ENCODE measurements at places on chromosomes 1 and 21.

- no peak for DNase-seq
Observed at GRCh38 chr21:36563341-36563926, 83.5 kb upstream of the CLDN14 start.

- DNase-seq: peak; percentile 33
Observed at GRCh38 chr1:100353988-100354387, 1.7 kb downstream of the CDC14A start.

DNA sequence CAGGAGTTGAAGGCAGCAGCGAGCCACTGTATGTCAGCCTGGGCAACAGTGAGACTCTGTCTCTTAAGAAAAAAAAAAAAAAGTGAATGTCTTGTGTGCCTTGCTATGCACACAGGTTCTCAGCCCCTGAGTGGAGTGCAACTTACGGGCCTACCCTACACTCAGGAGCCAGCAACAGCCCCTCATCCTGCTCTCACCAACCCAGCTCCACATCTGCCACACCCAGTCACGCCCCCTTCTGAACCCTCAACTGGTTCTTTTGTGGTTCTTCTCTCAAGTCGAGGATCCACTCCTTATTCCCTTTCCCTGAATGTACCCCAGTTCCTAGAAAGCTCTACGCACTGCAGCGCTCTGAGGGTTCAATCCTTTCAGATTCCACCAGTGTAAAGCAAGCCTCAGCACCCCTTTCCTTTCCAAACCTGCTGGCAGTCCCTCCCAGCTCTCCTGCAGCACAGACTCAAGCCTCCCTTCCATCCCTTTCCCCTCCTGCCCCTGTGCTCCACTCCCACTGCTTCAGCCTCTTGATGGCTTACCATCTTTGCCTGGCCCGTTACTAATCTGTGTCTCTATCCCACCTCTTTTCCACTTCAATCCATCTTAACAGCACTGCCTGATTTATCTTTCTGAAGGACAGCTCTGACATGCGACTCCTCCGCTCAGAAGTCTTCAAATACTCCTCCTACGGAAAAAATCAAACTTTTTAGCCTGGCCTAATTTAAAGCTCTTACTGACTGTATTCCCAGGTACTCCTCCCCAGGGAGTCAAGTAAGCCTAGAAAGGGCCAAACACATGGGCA lies 38.1 kb downstream of the GNB1 start:
- no peak for DNase-seq

DNA sequence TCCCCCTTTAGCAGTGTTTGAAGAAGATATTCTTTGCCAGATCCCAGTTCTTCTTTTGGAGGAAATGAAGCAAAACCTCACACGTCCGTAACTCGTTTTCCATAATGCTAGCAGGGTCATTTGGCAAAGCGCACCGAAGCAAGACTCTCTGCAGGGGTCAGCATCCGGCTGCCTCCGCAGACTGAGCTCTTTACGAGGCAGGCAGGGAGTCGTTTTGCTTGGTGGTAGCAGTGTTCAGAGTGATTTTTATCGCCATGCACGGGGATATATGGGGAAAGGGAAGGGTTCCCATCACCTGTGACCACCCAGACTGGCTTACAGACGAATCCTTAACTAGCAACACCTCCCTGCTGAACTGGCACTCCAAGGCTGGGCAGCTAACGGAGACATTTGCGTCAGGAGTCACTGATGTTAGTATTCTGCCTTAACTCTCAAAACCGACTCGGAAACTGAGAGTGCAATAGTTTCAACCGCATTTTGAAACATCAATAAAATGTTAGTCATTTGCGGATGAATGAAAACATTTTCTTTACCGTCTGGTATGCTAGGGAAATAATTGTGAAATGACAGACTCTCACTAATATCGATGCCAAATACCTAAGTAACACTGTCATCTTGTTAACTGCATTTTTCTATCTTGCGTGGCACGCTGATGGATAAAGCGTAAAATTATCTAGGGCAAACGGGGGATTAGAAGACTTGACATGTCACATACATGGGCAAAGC lies 2.2 kb upstream of the NEGR1 start:
- no peak for DNase-seq

GRCh38 chr21:14124266-14124665 lies 86.5 kb downstream of the LIPI start:
- DNase-seq: no peak

- DNase-seq: no peak
Observed at GRCh38 chr1:94270801-94271203, 33.4 kb upstream of the ARHGAP29 start.

DNA sequence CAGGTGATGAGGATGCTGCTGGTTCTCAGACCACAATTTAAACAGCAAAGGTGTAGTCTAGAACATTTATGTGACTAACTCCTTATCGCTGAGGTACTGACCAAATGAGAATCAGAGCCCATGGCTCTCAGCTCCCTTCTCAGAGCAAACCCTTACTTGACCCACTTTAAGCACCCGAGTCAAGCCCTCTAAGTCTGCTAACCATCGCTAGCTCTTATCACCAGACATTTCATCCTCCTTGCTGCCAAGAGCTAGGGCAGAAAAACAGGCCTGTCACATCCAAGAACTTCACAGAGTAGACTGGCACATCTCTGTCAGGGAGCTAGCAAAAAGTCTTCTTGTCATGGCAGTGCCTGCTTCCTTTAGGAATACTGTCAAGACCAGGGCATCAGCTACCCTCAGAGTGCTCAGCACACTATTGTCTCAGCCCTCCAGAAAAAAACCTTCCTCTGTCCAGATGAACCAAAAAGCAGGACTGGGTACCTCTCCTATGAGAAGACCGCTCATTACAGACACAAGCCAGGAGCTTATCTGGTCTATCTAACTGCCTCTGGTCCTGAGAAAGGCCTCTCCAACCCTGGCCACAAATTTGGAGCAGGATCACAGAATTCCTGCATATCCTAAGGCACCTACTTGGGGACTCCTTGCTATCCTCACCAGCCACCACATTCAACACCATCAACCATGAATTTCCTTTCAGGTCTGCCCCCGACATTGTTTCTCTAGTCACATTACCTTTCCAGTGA lies 26.2 kb downstream of the ERI3 start:
- no peak for DNase-seq

DNA sequence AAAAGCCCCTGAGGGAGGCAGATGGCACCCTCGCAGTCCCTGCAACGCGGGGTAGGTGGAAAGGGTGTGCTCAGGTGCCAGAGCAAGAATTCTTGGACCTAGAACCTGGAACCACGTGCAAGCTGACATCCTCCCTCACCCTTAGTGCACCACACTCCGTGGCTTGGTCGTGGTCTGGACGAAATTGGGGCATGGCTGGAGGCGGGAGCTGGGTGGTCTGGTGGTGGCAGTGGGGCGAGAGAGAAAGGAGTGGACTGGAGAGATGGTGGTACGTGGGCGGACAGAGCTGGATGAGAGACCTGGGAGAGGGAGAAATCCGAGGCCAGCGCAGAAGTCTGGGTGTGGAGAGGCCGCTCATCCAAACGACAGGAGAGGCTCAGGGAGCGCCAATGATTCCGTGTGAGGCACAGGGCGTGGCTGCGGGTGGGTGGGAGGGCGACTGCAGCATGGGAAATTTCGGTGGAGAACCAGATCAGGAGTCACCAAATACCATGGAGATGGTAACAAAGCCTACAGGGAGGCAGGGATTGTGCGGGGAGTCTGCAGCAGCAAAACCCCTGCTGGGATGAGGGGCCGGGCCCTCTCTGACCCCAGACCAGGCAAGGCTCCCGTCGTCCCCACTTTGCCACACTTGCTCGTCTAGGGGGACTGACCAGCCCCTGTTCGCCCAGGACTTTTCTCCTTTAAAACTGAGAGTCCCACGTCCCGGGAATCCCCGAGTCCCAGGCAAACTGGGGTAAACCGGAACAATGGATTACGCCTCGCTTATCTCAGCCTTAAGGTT lies 31.9 kb downstream of the CDCP2 start:
- DNase-seq: no peak

DNA sequence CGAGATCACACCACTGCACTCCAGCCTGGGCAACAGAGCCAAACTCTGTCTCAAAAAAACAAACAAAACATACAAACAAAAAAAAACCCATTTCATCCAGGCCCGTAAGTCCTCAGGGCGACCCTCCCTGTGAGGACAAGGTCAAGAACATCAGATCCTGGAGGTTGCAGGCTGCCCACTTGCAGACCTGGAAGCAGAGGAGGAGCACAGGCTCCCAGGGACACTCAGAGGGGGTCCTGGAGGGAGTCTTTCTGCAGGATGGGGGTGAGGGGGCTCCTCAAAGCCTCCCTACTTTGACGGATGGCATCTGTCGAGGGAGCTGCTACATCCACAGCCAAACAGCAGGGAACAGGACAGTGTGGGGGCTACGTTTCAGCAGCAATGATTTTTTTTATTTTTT lies 47.2 kb downstream of the RIPK4 start:
- DNase-seq: no peak

DNA sequence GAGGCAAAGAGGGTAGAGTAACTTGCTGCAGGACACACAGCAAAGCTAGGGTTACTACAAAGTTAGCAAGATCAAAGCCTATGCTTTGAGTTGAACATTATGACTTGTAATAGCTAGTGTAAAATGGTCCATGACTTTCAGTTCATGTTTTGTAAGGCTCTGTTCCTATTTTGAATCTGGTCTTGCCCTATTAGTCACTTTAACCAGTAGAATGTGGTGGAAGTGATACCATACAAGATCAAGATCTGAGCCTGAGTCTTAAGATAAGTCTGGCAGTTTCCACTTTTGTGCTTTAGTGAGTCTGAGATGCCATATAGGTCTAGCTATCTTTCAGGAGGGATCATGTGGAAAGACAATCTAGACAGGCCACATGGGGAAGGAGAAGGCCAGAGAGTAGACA lies 282.1 kb upstream of the BRINP3 start:
- no peak for DNase-seq

DNA sequence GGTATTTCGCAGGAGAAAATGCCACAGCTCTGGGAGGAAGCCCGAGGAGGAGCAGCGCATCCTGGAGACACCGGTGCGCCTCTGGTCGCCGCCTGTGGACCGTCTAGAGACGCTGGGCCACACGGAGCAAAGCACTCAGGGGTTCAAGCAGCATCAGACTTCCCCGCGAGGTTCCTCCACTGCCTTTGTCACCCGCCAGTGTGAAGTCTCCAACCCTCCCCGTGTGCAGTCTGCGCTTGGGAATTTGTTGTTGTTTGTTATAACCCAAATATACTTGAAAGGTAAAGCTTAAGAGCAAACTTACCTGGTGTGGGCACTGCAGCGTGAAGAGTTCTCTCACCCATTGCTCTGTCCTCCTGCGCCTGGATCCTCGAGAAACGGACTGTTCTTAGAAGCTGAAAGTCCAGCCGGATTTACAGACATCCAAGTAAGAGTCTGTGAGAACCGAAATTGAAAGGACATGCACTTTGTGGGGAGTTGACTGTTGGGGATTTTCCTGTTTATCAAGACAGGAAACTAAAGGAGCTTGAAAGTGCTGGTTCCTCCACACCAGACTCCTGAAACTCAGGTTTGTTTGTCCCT lies at the start of gene GBP4:
Gene GBP4 (minus strand): TSS at position 452 of the 582 bp plus-strand sequence. CDS start 108 bp downstream, at position 344.
- no peak for DNase-seq

DNA sequence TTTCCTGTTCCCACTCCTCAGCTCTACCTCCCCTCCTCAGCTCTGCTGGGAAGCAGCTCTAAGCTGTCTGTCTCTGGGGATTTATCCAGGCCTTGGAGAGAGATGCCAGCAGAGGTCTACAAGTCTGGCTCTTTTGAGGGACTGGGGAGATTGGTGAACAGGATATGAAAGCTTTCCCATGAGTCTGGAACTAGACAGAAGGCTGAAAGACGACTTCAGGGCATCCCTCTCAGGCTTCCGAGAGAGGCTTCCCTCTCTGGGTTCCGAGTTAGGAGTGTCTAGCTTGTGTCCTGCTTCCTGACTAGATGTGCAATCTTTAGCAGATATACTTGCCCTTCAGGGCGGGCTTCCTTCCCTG lies 733 bp downstream of the TMEM35B start:
- peak; percentile 27 for DNase-seq

DNA sequence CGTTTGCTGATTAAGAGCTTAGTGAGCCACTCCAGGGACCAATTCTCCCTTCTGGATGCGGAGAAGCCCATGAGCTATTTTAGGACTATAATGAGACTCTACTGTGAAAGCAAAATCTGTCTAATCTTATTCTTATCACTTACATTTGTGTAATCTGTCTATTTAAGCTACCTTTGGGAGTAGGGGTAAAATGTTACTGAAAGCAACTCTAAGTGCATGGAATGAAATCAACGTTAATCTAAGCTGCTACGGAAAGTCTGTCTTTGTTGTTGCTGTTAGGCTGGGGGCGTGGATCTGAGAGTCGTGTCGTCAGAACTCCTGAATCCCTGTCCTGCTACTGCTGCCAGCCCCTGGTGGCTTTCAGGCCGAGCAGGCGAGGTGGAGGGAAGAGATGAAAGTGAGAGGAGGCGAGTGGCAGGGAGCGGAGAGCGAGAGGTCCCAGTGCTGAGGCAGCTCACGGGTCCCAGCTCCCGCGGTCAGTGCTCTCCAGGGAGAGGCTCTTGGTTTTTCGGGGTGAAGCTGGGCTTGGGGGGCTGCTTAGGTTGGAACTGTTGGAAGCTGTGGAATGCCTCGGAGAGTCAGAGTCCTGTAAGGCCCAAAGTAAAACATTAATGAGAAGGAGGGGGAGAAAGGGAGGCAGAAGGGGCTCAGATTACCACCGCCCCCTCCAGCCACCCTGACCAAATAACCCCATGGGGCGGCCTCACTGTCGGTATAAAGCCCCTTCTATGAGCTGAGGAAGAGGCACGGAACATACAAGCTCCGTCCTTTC lies 53.9 kb downstream of the COQ8A start:
- no peak for DNase-seq

DNA sequence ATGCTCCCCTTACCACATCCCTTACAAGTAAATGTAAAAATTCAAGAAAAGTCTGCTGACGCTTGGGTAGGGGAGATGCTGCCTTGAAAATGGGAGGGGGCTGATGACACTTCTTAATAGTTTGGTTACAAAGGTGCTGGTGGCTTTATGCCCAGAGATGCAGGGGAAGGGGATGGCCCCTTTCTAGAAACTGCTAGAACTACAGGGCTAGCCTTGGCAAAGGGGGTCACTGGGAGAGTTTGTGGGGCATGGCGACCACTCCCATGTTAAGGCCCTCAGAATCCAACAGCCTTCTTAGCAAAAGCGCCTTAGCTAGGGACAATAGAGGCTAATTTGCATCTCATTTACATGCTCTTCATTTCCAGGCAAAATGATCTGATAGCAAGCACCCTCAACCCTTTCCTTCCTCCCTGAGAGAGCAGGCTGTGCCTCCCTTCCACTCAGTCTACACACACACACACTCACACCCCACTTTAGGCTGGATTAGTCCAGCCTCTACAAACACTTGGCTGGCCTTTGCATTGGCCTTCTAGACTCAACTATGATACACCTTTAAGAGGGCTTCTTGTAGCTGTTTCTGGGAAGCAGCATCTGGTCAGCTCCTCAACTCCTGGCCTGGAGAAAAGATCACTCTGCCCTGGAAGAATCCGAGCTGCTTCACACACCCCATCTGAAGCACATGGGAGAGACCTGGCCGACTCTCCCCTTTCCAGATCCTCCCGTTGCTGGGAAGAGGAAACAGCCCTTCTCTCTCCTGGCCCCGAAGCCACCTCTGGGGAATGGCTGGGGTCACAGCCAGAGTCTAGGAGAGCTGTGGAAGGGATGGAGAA lies 1.7 kb downstream of the SEMA6C start:
- no peak for DNase-seq

- DNase-seq: no peak
Observed at GRCh38 chr21:36610935-36611334, 88.0 kb upstream of the SIM2 start.
